Trophoblast cell (in vitro differentiated cells and primary cell): ENCODE measurements at places on chromosomes 12 and 14.
A peak's percentile ranks its signal among the peaks of the same experiment; 100 is the strongest.

DNA sequence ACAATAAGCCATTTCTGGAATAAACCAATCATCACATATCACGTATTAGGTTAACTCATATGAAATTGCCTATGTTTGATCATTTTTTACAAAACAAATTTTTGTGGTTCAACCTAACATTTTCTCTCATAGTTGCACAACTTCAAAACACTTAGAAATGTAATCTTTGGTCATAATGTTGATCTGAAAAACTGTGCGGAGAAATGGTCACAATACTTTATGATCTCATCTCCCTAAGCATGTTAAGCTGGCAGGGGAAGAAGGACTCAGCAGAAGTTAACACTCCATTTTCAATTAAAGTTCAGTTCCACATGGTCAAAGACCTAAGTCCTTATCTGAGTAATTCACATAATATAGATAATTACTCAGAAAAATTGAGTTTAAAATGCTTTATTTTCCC lies 194.8 kb downstream of the CAPZA3 start:
- no peak for DNase-seq

- DNase-seq: peak; percentile 80
These were observed 3.7 kb downstream of the SLC38A1 start for GRCh38 chr12:46265102-46265501.

DNA sequence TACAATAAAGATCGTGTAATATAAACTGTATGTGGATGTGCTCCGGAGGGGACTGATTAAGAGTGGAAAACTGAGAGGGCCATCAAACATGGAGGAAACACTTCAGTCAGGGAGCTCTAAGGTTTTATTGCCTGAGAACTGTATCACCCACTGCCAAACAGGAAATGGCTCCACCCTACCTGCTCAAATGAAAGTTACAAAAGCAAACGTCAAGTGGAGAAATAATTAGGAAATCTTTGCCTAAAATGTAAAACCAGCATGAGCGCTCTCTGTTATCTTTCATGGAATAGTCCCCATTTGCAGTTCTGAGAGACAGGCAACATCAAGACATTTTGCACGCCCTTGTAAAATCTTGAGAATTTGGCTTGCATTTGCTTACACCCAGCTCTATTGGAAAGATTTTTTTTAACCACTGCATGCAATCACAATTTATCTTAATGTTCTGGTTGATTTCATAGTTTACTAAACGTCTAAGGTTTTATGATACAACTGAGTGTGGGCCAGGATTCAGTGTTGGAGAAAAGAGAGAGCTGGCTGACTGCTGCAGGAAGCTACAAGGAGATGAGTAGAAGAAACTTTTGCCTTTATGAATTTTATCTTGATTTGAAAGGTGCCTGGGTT lies 344.0 kb upstream of the PRICKLE1 start:
- DNase-seq: no peak

DNA sequence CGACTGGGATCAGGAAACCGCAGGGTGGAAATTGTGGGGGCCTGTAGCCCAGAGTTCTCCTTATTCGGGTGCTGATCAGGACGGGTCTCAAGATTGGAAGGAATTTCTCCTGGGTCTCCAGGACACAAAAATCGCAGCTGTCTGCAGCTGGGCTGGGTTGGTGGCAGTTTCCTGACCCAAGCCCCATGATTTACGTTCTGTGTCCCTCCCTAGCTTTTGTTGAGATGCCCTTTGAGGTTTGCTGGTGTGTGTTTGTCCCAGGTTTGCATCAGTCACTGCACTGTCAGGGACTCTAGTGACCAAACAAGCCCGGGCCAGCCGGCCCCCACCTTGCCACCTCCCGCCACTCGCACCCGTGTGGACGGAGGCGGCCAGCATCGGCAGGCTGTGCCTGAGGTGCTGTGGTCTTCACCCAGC lies 89.5 kb downstream of the FBXL14 start:
- no peak for DNase-seq

- no peak for DNase-seq
These were observed 100.5 kb downstream of the LRRC74A start for GRCh38 chr14:76926521-76927251.

- no peak for DNase-seq
These were observed 14.7 kb upstream of the POC1B start for GRCh38 chr12:89540586-89540985.

DNA sequence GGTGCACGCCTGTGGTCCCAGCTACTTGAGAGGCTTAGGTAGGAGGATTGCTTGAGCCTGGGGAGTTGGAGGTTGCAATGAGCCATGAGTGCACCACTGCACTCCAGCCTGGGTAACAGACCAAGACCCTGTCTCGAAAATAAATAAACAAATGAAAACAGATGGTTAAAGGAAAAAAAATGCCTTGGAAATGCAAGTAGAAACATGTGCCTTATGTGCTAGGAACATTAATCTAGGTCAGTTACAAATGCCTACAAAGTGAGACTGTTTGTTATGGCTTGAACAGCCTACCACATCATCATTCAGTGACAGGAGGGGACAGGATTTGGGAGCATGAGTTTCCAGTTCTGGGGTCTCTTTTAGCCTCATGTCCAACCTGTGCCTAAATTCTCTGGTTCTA lies 52.4 kb upstream of the BCAT1 start:
- no peak for DNase-seq

GRCh38 chr12:98612696-98613334 lies 19.3 kb downstream of the SLC25A3 start:
- no peak for DNase-seq

- DNase-seq: no peak
These were observed 62.1 kb downstream of the ADGRD1 start for GRCh38 chr12:131015581-131016337.

GRCh38 chr12:132186208-132186856 lies 42.1 kb downstream of the NOC4L start:
- no peak for DNase-seq

- DNase-seq: no peak
These were observed 64.3 kb downstream of the PPP2R5C start for GRCh38 chr14:101825797-101826196.

DNA sequence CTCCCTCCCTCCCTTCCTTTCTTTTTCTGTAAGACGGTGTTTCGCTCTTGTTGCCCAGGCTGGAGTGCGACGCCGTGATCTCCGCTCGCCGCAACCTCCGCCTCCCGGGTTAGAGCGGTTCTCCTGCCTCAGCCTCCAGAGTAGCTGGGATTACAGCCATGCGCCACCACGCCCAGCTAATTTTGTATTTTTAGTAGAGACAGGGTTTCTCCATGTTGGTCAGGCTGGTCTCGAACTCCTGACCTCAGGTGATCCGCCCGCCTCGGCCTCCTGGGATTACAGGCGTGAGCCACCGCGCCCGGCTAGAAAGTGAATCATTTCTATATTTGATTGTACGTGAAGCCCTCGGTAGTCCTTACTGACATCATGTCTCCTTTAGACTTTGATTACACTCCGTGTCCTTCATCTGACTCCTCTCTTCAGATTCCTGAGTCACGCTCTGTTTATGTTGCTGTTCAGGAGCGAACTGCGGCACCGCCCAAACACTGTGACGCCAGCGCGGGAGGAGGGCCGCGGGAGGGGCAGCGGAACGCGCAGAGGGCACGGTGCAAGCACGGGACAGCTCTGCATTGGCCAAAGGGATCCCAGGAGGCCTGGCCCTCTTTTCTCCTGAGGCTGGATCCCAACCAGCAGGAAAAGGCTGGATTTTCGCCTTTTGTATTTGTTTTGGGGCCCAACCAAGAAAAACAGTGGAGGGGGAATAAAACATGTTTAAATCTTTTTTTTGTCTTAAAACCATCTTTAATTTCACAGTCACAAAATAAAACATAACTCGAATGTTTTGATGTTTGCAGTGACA lies 538 bp upstream of the GABARAPL1 start:
- peak; percentile 99 for DNase-seq

DNA sequence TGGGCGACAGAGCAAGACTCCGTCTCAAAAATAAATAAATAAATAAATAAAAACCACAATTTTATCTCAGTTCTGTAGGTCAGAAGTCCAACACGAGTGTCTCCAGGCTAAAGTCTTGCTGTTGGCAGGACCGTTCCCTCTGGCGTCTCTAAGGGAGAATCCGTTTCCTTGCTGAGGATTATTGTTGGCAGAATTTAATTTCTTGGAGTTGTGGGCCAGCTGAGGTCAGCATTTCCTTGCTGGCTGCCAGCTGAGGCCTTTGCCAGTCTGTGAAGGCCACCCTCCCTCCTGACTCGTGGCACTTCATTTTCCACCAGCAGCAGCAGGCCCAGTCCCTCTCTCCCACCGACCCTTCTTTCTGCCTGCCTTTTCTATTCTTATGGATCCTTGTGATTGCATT lies 17.2 kb downstream of the PSMC1 start:
- DNase-seq: no peak

- no peak for DNase-seq
These were observed 22.9 kb downstream of the SOCS2 start for GRCh38 chr12:93595351-93595750.

- DNase-seq: no peak
These were observed 156.5 kb upstream of the EEA1 start for GRCh38 chr12:93085383-93086287.

DNA sequence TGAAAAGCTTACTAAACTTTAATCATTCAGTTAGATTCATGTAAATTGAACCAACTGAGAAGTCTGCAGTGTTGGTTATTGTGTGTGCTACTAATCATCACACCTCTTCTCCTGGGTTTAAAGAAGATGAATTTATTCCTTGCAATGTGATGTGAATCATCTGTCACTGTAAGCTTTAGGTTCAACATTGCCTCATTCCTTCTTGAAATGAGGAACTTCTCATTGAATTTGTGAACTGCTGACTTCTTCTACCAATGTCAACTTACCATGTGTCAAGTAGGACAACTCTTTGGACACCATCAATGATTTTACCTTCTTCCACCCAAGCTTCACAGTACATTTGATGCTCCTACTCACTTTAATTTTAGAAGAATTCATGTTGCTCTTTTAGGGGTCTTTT lies 17.4 kb upstream of the PRB2 start:
- no peak for DNase-seq

DNA sequence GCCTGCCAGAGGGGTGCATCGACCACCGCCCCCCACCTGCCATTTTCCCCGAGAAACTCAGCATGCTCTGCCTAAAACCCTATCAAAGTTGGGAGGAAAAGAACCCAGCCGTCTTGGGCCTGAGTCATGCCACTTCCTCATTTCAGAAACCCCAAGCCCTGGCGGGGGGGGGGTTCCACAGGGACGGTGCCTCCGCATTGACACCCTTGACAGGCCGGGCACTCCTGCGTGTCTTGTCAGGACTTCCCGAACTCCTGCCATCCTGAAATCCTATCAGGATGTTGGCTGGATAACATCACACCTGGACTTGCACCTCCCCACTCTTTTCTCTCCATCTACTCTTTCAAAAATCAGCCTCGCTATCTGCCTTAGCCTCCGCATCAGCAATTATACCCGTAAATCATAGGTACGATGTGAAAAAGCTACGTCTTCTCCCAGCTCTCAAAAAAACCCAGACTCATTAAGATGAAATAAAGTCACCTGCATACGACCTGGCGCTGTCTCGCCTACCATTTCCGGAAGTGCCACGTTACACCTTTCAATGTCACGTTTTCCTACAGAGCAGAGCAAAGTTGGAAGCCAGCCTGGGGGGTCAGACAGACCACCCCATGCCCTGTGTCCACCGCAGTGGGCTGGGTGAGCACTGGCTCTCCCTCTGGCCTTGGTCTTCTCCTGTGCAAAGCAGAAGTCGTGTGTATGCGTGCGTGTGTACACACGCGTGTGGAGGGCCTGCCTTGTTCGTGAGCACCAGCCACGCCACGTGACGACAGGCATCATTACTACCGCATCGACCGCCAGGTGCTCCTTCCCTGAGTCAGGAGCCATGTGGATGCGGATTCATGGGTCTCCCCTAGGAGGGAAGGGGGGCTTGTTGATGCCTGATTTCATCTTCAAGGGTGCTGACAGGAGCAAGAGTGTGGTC lies 96.7 kb downstream of the RFLNA start:
- peak; percentile 36 for DNase-seq

DNA sequence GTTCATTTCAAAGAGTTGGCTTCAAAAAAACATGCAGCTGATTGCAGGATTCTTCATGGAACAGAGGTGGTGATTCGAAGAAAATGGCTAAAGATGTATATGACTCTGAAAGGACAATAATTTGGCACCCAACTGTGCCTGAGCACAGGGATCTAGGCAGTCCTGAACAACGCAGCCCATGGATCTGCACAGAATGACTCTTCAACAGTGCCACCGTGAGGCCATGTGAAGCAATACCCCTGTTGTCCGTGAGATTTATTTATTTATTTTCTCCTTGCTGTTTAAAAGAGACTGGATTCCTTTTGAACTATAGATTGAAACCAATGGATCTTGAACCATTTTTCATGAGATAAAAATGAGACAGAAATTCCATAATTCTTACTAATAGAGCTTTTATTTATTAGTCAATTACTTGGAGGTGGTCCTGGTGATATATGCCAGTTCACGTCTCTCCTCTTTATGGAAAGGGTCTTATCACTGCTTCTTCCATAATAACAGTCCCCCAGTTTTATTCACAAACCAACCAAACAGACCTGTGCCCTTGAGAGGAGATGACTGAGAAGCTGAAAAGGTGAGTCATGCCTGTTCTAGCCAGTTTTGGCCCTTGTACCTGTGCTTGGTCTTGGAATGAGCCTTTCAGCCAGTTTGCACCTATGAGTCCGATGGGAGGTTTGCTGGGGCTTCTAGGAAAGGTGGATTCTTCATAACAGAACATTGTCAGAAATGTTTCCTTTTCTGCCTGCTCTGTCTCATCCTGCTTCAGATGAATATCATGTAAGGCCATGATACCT lies 1598.3 kb downstream of the AACS start:
- DNase-seq: no peak

GRCh38 chr12:18990856-18991255 lies 138.7 kb upstream of the PLEKHA5 start:
- DNase-seq: no peak

DNA sequence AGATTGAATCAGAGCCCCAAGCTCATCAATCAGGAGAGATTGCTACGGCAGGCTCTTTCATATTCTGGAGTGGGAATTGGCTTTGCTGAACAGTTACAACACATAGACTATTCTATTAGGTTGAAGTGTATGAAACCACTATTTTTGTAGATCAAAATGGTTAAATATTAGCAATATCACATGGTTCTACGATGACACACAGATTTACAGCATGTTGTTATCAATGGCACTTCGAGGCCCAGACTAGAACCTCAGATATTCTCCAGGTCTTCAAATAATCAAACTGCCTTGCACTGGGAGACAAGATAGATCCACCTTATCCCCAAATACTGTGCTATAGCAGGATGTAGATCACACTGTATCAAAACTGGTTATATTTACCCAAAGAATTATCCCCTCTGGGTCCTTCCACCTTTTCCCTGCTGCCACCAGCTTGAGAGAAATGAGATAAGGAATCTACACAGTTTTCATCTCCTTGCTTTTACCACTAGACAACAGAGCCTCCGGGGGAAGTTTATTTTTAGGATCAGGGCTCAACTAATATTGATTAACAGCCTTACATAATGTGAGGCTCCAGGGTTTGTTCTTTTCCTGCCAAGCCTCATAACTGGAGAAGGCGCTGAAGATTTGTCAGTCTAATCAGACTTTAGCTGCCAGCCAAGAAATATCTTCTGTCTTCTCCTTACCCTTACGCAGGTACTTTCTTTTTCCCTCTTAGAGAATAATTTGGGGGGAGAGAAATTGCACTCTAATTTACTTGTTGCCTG lies 507.1 kb downstream of the DIO2 start:
- no peak for DNase-seq

GRCh38 chr14:64681796-64682710 lies 22.2 kb upstream of the PLEKHG3 start:
- DNase-seq: no peak

GRCh38 chr12:81570234-81570633 lies 188.9 kb downstream of the PPFIA2 start:
- DNase-seq: no peak

GRCh38 chr14:26597589-26598080 lies at the start of gene NOVA1:
Gene NOVA1 (minus strand): TSS chr14:26598033. CDS start chr14:26597436, 597 bp downstream.
- DNase-seq: peak; percentile 2
